ENCODE measurements at places on chromosomes 6 and 20. TPM values are rescaled to one million over a fixed set of nuclear protein-coding genes. Genes with fewer than 3 reads are reported as not detected.

- no peak for DNase-seq
Measured at GRCh38 chr20:38551056-38551626, 29.9 kb upstream of the ADIG start.

DNA sequence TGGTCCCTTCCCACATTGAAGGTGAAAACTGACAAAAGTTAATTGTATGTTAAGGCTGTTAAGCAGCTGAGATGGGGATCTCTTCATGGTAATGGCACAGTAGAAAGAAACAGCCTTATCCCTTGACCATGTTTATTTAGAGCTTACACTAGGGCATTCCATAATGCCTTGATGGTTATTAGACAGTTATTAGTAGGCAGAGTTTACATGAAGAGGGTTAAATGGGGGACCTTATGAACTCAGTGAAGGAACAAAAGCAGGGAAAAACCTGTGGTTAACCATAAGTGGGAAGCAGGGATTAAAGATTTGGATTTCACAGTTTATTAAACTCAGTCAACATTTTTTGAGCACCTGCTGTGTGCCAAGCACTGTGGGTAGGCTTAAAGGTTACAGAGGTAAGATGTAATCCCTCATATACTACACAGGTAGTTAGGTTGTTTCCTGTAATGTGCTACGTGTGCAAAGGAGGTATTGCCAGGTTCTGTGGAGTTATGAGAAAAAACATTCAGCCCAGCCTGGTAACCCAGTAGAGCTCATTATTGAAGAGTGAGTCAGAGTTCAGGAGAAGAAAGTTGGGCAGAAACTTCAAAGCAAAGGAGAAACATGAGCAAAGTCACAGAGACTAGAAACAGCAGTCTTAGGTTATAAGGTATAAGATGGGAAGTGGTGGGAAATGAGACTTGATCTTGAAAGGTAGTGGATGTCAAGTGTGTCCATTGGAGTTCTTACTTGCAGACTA, 32.3 kb upstream of the GNRH2 start:
- DNase-seq, result peak; percentile 66

- no peak for DNase-seq
Measured at GRCh38 chr6:97187951-97188350, 95.1 kb downstream of the MMS22L start.

DNA sequence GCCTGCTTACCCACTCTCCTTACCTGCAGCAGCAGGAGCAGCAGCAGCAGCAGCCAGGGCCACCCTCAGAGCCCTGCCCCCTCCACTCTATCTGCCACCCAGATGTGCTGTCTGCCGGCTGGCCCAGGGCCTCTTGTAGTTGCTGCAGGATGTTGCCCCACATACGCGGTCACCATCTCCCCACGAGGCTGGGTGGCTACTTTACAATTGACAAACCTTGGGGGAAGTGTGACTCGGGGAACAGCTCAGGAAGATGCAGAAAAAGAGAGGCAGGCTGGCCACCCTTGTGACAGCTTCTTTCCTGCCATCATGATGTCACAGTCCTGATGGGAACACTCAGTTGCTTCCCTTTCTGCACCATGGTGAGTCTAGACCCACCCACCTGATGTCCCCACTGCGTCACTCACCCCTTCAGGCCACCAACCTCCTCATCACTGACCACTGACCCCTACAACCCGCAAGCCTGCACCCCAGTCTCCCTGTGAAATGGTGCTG, 14.5 kb downstream of the TREM1 start:
- DNase-seq, result no peak

VSTM2L gene
- polyA plus RNA-seq, result 0.26 TPM

CLDN20 gene
- not detected for polyA plus RNA-seq

PDYN gene
- not detected for polyA plus RNA-seq

LPA gene
- polyA plus RNA-seq, result not detected

CALHM6 gene
- 4.0 TPM for polyA plus RNA-seq

ACTL10 gene
- 1.3 TPM for polyA plus RNA-seq

DNA sequence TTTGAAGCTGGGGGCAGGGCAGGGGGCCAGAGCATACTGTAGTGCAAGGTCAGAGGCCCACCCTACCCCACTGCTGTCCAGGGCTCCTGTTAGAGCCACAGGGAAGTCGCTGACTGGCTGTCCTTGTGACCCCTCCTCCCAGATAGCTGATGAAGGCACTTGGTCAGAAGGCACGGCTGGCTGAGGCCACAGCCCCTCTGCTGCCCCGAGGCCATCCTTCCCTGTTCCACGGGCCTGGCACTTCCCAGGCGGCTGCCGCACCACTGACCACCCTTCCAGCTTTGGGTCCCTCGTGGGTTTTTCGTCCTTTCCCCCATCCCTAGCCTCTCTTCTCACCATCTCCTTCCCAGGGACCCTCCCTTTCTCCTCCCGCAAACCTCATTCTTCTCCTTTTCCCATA, 9.2 kb upstream of the EMILIN3 start:
- DNase-seq, result no peak

DNA sequence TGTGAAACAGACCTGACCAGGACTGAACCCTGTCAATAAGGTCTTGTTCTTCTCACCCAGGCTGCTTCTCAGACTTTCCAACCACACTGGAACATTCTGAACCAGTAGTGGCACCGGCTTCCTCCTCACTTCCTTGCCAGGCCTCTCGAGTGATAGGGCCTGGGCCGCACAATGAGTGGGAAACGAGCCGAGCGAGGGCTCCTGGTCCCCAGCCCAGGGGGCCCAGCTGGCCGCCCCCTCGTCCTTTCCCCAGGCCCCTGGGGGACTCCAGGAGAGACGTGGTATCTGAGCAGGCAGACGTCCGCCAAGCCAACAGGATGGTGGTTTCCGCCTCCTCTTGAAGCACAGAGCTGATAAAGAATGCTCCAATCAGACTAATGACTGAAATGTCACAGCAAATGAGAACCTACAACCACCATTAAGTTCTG, 117.9 kb downstream of the GMDS start:
- no peak for DNase-seq

- DNase-seq, result no peak
Measured at GRCh38 chr20:25066386-25066785, 8.4 kb upstream of the ACSS1 start.

- DNase-seq, result no peak
Measured at GRCh38 chr6:73712535-73713173, 16.7 kb downstream of the CD109 start.
